Thymus (tissue), 14 donors: ENCODE measurements at places on chromosomes 12 and 14.
A peak's percentile ranks its signal among the peaks of the same experiment; 100 is the strongest.

GRCh38 chr14:32497248-32497647 is 168.2 kb downstream of the AKAP6 start:
- no peak for DNase-seq

- DNase-seq: no peak
These were observed 48.4 kb downstream of the GTF2A1 start for GRCh38 chr14:81172353-81172752.

DNA sequence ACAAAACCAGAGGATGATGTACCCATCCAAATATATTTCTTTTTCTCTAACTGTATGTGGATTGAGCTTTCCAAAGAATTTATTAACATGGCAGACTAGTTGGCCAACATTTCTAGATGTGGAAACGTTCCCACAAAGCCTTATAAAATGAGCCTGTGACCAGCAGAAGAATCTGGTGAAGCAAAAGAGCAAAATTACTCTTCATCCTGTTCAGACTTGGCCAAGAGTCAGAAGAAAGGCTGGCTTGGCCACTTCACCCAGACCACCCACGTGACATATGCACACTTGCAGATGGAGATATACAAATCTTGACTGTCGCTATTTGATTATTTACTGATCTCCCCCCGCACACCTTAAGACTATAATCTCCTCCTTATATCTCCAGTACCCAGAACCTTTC is 96.7 kb downstream of the NUAK1 start:
- no peak for DNase-seq

- DNase-seq: no peak
These were observed 51.4 kb upstream of the GARIN2 start for GRCh38 chr14:67137744-67138371.

DNA sequence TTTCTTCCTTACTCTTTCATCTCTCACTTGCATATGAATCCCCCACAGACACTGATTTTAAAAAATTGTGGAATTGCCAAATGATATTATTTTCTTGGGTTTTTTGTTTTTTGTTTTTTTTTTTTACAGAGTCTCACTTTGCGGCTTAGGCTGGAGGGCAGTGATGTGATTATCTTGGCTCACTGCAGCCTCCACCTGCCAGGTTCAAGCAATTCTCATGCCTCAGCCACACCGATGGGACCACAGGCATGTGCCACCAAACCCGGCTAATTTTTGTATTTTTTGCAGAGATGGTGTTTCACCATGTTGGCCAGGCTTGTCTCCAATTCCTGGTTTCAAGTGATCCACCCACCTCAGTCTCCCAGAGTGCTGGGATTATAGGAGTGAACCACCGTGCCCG is 68.2 kb downstream of the BCAT1 start:
- DNase-seq: no peak

DNA sequence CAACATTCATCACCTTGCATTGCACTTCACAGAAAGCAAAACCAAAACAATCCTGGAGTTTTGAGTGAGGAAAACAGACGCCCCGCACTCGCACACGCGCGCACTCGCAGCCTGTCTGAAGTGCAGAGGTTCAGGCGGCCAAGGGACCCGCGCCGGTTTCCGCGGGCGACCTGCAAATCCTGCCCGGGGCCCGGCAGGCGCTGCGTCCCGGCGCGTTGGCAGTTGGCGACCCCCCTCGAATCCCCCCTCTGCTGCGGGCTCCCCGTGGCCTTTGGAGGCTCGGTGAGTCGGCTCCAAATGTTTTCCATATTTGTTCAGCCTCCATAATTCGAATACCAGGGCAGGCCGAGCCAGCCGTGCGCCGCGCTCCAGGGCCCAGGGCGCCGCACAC is at the start of gene SSPN:
TSS of gene SSPN (plus strand) at position 324 of the 391 bp plus-strand sequence. CDS start 100 bp downstream, outside the sequence.
- peak; percentile 28 for DNase-seq

- no peak for DNase-seq
These were observed 108.0 kb downstream of the LIN7A start for GRCh38 chr12:80829767-80830166.

GRCh38 chr12:100995201-100995600 is 200.6 kb downstream of the ANO4 start:
- DNase-seq: no peak

DNA sequence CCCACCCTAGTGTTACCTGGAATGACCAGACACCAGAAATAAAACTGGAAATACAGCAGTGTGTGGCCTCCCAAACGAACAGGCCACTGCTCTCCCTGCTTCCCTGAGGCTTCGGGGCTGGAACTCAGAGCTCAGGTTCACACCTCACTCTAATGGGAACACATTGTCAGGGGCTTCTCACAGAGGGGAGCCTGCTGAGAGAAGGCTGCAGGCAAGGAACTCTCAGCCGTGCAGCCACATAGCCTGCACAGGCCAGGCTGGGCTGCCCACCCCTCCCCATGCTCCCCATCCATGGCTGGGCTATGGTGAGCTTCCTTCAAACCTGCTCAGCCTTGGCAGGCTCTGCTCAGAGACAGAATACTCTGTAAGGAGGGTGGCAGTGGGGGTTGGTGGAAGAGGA is 302.5 kb downstream of the EMP1 start:
- no peak for DNase-seq

GRCh38 chr14:72786378-72787350 is 107.2 kb downstream of the DPF3 start:
- no peak for DNase-seq

- no peak for DNase-seq
These were observed 381.4 kb downstream of the APAF1 start for GRCh38 chr12:99026332-99027054.

- no peak for DNase-seq
These were observed 276.5 kb downstream of the PAWR start for GRCh38 chr12:79414252-79414651.

- no peak for DNase-seq
These were observed 617 bp upstream of the MGP start for GRCh38 chr12:14886271-14886670.

GRCh38 chr14:77856941-77857340 is 57.0 kb downstream of the ADCK1 start:
- no peak for DNase-seq

DNA sequence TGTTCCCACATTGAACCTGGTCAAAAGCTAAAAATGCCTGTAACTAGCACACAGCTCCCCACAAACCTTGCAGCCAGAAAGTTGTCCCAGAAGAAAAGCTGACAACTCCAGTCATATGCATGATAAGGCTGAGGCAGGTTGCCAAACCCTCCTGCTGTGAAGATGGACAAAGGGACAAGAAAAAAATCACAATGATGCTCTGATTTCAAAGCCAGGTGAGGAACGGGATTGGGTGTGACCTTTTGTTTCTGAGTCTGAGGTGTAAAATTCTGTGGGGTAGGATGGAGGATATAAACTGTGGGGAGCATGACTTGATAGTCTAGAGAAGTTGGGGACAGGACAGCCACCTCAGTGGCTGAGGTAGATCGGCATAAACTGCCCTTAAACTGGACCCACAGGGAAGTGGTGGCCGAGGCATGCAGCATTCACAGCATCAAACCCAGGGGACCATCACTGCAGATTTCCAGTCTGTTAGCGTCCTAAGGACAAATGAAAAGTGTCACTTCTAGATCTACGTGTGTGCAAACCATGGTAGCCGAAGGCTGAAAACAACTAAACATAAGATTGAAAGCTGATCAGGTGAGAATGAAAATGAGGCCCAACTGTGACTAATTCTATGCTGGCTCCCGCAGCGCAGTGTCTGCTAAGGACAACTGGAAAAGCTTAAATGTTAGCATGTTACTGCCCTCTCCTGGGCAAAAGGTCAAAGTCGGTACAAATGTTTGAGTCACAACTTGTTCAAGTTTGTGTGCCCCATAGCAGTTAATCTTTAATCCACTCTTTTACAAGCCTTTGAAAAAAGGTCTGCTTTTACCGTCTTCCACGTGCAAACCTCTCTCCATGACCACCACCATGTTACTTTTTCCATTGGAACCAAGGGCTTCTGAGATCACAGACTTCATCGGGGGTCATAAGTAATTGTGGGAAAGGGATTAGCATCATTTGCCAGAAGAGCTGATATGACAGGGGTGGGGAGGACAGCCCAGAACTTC is 39.8 kb downstream of the GRIN2B start:
- DNase-seq: no peak

- no peak for DNase-seq
These were observed 6.5 kb downstream of the NOXRED1 start for GRCh38 chr14:77416836-77417235.

GRCh38 chr12:53096089-53096741 is 1.3 kb upstream of the IGFBP6 start:
- no peak for DNase-seq

DNA sequence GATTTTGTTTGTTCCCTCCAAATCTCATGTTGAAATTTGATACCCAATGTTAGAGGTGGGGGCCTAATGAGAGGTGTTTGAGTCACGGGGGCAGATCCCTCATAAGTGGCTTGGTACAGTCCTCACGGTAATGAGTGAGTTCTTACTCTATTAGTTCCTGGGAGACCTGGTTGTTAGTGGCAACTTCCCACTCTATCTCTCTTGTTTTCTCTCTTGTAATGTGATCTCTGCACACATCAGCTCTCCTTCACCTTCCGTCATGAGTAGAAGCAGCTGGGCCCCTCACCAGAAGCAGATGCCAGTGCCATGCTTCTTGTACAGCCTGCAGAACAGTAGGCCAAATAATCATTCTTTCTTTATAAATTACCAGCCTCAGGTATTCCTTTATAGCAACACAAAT is 29.6 kb upstream of the KCNK10 start:
- DNase-seq: no peak

DNA sequence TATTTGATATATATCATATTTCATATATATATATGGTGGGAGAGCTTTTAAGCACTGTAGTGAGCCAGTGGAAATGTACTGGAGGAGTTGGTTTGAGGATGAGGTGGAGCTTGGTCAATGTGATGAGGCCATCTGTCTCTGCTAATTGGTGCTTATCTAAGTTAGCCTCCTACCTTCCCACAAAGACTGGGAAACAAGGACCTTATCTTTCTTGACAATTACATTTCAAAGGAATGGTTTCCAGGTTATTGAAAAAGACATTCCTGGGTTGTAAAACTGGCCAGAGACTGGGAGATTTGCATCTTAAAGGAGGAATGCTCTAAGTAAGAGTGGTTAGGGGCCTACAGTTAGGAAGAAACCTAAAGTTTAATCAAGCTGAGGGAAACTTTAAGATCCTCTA is 212.8 kb upstream of the SYT1 start:
- DNase-seq: no peak

DNA sequence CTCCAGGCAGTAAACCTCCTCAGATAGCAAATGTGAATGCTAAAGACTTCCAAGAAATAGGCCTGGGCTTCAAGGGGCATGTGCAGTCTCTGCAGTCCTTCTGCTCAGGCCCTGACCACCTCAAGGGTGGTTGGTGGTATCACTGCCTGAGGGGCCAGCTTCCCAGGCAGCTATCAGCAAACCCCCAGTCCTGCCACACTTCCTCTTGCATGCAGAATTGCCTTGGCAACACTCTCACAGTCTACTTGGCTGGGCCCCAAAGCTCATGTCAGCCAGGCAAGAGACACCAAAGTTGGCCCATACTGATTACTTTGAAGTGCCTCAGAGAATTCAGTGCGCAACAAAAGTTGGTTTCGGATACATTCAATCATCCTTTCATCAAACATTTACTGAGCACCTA is 3.5 kb upstream of the ASB8 start:
- no peak for DNase-seq

DNA sequence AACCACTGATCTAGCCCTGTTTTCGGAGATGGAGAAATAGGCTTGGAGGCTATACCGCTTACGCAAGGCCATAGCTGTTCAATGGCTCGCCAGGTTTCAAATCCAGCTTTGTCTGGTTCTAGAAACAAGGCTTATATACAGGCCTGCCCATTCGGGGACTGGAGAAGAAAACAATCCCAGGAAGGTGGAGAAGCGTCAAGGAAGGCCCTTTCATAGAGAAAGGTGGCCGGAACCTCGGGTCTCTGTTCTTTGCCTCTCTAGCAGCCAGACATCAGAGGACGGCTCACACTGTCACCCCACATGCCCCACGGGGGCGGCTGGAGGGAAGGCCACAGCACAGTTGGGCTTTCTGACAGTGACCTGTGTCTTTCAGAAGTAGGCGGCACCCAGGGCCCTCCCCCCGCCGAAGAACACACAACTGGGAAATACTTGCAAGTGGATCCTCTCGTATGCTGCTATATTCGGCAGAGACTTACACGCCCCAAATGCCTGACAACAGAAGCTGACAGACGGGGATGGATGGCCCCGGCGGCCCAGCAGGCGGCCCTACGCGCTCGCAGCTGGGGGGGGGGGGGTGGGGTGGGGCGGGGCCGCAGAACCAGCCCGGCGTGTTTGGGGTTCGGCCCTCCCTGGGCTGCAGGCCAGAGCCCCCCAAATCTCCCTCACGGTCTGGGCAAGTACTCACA is 4.5 kb upstream of the SETD1B start:
- no peak for DNase-seq

DNA sequence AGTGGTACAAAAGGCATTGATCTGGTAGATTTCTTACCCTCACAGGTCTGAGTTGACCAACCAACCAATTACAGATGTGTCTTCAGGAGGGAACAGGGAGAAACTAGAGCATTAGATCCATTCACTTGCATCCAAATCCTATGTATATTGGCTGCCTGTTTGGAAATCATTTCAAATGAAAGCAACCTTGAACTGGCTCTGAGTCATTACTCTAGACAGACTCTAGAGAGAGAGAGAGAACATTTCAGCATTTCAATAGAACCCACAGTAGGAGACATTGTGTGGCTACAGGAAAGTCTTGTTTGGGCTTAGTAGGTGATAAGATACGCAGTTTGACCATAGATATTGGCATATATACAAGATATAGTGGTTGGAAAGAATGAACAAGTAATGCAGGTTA is 114.5 kb downstream of the PTPRR start:
- DNase-seq: no peak

DNA sequence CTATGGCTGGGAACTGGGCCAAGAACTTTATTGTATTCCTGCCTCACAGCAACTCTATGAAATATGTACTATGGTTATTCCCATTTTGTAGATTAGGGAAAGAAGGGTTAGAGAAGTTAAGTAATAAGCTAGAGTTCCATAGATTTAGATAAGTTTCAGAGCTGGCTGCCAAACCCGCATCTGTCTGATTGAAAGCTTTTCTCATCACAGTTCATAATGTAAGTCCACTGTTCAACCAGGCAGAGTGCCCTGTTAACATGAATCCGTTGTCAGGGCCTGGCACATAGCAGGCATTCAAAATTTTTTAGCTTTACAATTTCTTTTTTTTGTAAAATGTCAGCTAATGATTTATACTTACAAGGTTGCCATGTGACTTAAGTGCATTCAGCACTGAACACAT is 467.3 kb downstream of the NRXN3 start:
- no peak for DNase-seq

GRCh38 chr14:94582199-94582750 is 1.0 kb downstream of the SERPINA5 start:
- DNase-seq: no peak
